ENCODE measurements at places on chromosomes 1 and 21.
A peak's percentile ranks its signal among the peaks of the same experiment; 100 is the strongest.

DNA sequence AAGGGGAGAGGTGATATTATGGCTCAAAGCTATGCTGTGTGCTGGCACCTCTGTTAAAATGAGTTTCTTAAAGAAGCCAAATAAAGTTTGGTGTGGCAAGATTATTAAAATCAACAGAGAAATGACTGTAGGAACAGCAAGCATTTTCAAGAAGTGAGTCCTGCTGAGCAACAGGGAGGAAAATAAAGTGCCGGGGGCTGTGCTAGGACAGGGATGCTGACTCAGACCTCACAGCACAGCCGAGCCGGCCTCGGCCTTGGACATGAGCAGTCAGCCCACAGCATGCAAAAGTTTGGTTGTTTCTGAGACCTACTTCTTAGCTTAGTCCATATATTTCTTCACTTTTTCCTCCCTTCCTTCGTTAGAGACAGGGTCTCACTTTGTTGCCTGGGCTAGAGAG is 19.2 kb downstream of the CNIH3 start:
- no peak for DNase-seq

DNA sequence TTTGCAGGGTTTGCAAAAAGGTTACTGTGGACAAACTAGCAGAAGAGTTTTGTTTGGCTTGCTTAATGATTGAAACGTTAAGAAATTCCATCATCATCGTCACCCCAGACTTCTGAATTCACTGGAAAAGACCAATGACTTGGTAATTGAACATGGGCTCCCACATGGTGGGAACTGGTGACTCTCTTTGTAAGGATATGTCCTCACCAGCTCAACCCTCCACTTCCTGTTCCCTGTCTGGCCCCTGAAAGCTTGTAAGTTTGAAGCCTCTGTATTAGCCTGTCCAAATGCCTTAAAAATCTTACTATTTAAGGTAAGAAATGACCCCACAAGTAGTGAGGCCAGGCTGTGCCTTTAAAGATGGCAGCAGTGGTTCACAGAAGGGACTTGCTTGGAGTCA is 9.7 kb downstream of the SYT6 start:
- no peak for DNase-seq

GRCh38 chr1:50699795-50700194 is 260.3 kb downstream of the FAF1 start:
- no peak for DNase-seq

DNA sequence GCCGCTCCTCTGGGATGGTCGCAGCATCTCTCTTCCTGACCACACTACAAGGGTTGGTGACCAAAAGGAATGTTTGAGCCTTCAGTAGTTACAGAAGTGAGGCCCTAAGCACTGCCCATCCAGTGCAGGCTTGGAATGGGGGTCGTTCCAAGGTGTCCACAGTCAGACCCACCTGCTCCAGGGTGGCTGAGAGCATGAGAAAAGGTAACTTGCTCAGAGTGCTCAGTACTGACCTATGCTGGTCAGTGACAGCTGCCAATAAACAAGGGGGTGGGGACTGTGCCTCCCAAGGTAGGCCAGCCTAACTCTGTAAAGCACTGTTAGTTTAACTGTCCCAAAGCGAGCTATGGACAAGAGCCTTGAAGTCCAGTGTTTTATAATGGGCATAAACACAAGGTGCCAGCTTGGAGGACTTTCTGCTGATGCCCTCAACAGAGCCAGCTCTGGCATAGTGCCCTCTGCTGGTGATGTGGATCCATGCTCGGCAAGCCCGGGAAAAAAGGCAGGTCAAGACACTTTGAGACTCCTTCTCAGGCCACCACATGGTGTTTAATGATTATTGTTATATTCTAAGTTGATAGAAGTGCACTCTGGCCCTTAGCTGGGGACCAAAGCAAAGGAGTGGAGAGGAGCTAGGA is 78.1 kb upstream of the DNAH14 start:
- peak; percentile 42 for DNase-seq

DNA sequence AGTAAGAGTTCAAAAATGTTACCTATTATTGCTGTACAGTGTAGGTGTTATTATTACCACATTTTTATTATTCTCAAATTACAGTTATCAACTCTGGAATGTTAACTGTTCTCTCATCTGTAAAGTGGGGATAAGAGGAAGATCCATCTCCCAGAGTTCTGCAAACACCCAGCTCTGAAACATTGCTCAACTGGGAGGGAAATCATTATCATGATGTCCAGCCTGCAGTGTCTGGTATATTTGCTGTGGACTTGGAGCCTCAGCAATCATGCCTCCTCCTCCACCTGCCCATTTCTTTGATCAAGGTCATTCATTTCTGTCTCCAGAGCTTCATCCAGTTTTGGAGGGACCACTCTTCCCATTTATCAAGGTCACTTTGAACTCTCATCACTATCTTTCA is 39.4 kb downstream of the C8A start:
- DNase-seq, result no peak

DNA sequence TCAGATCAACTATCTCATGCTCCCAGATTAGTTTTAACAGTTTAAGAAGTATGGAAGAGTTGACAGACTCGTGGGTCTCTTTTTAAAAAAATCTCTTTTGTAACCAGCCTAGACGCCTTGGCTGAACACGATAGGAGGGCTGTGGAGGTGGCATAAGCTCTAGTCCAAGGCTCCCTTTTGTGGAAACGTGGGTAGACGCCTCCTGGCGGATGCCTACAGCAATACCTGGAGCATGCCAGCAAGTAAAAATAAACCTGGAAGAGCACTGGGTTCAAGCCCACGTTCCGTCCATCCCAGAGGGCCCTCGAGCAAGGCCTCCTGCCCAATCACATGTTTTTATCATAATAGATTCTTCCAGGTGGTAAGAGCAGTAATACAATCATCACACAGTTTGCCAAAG is 87.9 kb downstream of the RGS7 start:
- no peak for DNase-seq

- no peak for DNase-seq
These were observed 29.3 kb downstream of the XCL2 start for GRCh38 chr1:168514455-168514854.

GRCh38 chr1:186212568-186213224 is 162.4 kb downstream of the TPR start:
- peak; percentile 66 for DNase-seq

DNA sequence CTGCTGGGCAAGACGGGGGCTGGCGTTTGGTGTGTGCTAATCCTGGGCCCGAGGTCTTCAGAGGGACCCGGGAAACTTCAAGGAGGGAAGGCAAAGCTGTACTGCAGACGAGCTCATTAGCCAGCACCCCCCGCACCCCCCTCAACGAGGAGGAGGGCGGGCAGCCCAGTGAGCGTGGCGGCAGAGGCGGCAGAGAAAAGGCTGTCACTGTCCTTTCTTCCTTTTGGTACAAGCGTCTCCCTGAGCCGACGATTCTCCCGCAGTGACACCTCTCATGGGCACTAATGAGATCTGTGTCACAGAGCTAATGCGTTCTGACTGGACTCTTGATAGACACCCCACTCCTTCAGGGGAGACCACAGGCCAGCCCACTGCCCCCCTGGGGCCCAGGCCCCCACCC is 29.5 kb downstream of the DMAP1 start:
- DNase-seq, result no peak

- DNase-seq, result peak; percentile 33
These were observed 575 bp downstream of the RRAGC start for GRCh38 chr1:38858833-38859560.

DNA sequence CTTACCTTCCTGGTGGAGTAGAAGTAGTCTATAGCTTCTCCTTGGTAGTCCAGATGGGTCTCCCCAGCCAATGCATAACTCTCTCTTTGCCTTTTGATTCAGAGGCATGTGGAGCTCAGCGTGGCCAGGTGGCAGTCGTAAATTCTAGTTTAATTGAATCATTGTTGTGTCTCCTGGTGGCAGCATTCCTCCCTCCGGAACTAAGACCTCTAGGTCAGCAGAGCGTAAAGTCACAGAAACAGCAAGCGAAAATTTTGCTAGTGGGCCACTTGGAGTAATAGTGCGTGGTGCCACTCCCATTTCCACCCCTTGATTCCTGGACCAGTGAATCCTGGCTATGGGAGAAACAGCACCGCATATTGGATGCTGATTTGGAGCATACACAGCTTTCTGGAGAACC is 3.9 kb upstream of the TMPRSS2 start:
- DNase-seq, result no peak

- DNase-seq, result no peak
These were observed 14.9 kb downstream of the EDEM3 start for GRCh38 chr1:184739796-184740195.

- DNase-seq, result no peak
These were observed 474.7 kb downstream of the NUF2 start for GRCh38 chr1:163796394-163796821.

DNA sequence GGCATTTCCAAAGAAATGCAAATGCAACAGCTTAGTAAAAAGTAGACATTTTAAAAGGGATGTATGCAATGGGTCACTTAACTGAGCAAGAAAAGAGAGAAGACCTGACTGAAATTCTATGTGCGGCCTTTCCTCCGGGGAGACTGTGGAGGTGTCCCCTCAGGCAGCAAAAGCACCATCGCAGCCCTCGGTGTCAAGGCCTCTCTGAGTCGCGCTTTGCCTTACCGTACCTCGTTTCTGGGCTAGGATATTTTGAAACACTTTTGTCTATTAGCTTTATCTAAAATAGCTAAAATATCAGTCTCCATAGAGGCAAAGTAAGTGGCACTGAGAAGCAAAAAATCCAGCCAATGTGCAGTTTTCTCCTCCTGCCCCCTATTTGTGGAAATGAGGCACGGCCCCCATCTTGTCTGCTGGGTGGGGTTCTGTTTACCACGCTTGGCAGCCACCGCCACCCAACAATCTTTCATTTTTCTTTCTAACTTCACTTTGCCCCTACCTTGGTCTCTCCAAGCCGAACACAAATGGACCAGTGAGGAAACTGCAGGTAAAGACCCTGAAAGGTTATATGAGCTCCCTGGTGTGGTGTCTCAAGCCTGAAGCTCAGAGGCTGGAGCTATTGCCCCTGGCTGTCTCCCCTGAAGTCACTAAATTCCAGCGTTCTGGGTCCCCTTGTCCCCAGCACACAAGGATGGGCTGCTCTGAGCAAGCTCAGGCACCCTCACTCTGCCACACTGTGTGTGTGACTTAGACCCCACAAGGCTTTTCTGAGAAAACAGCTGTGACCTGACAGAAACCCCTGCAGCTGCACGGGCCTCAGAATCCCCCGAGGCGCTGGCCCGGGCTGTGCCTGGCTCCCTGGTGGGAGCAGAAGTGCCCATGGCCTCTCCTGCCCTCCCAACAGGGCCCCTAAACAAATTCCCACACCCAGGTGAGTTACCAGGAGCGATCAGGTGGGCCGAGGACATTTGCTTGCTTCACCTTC is 1.6 kb downstream of the CD247 start:
- no peak for DNase-seq

DNA sequence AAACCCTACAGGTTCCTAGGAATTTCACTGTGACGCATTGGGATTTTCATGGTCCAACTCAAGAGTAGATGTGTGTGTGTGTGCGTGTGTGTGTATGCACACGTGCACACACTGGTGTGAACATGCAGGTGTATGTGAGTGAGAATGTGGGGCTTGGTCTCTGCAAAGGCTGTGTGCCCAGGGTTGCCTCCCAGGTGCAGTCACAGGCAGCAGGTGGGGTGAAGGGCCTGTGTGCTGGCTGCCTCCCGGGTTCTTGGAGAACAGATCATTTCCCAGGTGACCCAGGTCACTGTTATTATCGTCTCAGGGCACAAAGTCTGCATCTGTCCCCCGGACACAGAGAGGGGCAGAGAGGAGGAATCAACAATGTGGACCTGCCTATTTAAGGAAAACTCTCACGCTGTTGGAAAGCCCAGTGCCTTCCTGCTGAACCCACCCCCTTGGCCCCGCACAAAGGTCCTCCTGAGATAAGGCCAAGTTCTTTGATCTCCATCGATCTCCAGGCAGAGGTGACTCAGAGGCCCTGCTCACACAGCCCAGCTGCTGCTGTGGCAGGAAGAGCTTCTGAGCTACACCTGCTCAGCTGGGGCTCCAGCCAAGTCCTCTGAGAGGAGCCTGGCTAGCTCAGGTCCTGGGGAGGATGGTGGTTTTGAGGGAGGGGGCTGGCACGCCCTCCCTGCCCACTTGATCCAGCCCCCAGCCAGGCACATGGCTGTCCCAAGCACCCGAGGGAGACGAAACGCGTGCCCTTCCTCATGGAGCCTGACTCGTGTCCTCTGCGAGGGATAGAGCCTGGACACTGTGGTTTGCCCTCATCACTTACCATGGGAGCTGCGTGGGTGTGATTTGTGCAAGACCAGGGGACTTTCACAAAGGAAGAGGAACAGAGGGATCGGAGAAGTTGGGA is 134.0 kb upstream of the ARHGEF16 start:
- DNase-seq, result no peak

DNA sequence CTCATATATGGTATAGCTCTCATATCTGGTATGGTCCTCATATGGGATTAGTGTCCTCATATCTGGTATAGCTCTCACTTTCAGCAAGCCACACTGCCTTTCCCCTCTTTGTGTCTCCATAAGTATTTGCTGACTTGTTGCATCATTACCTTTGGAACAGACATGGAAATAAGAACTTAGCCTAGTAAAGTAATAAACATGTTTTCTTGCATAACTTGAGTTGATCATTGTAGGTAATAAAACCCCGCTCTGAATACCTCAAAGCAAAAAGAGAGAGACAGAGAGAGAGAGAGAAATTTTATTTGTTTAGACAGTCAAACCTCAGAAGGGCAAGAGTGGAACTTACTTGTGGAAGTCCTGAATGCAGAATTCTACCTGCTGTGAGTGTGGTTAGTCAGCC is 170.3 kb downstream of the GREM2 start:
- DNase-seq, result no peak

- DNase-seq, result no peak
These were observed 130.4 kb downstream of the HS2ST1 start for GRCh38 chr1:87044840-87045239.

DNA sequence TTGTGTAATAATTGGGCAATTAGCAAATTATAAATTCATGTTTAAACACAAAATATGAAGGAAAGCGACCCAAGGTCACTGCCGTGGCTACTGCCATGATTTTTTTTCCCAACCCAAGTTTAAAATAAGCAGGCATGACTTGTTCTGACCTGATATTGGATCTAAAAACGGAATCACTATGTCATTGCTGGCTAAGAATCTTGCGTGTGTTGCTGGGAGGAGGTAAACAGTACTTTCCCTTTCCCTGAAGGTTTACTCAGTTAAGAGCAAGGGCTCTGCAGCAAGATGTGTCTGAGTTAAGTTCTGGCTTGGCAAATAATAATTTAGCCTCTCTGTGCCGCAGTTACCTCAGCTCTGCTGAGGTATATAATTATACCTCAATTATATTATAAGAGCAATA is 125.7 kb upstream of the L1TD1 start:
- no peak for DNase-seq

DNA sequence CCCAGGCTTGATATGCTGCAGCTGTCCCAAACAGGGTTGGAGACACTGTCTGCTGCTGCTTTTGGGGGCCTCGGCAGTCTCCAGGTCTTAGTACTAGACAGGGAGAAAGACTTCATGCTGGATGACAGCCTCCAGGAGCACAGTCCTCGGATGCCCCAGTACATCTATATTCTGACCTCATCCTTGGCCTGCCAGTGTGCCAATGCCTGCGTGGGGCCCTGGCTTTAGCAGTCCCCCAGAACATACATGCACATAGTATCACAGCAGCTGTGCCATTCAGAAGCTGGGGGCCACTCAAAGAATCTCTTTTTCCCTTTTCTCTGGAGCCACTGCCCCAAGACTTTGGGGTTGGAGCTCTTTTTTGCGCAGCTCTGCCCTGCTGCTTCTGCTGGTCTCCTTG is 4.4 kb upstream of the ZSCAN20 start:
- no peak for DNase-seq

All from HS-27A (cell line).